ENCODE measurements at places on chromosomes 12 and 14.

DNA sequence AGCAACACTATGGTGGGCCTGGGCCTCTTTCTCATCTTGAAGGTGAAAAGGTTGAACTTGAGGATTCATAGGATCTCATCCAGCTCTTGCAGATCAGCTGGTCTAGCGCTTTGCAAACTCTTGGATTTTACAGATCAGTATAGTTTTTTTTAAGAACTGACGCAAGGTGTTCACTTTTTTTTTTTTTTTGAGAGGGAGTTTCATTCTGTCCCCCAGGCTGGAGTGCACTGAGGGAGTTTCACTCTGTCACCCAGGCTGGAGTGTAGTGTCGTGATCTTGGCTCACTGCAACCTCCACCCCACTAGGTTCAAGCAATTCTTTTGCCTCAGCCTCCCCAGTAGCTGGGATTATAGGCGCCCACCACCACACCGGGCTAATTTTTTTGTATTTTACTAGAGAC is 20.4 kb upstream of the LGMN start:
- DNase-seq: no peak

GRCh38 chr12:113586461-113586860 is 114.8 kb upstream of the LHX5 start:
- DNase-seq: no peak

GRCh38 chr12:115895247-115895646 is 382.2 kb downstream of the MED13L start:
- DNase-seq: no peak

- no peak for DNase-seq
These were observed 94.1 kb downstream of the SLC25A47 start for GRCh38 chr14:100416921-100417860.

DNA sequence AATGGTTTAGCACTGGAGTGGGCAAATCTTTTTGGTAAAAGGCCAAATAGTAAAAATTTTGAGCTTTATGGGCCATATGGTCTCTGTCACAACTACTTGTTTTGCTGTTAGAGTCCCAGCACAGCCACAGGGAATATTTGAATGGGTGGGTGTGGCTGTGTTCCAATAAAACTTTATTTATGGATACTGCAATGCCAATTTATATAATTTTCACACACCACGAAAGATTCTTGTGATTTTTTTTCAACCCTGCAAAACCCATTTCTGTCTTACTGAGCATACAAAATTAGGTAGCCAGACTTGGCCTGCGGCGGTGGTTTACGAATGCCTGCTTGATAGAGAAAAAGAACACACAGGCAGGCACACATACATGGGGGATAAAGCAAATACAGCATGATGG is 28.3 kb downstream of the TMEM120B start:
- DNase-seq: no peak

- no peak for DNase-seq
These were observed 80.7 kb downstream of the GRIN2B start for GRCh38 chr12:13900718-13901117.

DNA sequence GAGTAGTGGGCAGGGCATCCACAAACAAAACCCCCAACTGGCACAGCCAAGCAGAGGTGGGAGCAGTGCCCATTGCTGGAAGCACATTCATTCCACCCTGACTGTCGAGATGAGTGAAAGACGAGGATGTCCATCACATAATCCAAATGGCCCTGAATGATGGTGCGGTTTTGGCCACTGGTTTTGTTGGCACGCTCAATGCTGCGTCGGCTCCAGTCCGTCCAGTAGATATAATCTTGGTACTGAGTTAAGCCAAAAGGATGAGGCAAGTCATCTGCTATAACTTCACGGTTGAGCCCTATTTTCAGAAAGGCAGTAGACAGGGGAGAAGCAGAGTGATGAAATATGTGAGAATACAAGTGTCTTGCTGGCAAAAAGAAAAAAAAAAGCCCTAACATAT is 88.1 kb downstream of the BCL2L14 start:
- no peak for DNase-seq

DNA sequence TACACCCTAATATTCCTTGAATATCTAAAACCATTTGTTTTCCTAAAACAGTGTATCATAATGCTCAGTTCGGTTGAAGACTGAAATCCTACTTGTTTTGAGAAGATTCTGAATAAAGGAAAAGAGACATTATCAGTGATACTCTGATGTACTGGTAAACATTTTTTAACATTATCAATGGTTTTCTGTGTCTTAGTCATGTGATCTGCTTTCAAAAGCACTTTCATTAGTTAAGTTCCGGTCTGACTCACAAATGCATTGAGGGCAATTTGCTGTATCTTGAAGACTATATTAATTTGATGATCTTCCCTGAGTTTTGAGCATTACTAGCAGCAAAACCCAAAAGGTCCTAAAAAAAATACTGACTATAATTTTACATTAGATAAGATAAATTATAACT is 145.6 kb downstream of the PRKD1 start:
- DNase-seq: no peak

- DNase-seq: no peak
These were observed 120.1 kb upstream of the FZD10 start for GRCh38 chr12:130041983-130042812.

- no peak for DNase-seq
These were observed 99.7 kb upstream of the SYT1 start for GRCh38 chr12:78764913-78765312.

GRCh38 chr14:101004954-101005353 is 101.4 kb upstream of the RTL1 start:
- DNase-seq: no peak

GRCh38 chr14:32785585-32785984 is 153.1 kb upstream of the NPAS3 start:
- no peak for DNase-seq

- no peak for DNase-seq
These were observed 10.3 kb upstream of the LRRC23 start for GRCh38 chr12:6894321-6894720.

DNA sequence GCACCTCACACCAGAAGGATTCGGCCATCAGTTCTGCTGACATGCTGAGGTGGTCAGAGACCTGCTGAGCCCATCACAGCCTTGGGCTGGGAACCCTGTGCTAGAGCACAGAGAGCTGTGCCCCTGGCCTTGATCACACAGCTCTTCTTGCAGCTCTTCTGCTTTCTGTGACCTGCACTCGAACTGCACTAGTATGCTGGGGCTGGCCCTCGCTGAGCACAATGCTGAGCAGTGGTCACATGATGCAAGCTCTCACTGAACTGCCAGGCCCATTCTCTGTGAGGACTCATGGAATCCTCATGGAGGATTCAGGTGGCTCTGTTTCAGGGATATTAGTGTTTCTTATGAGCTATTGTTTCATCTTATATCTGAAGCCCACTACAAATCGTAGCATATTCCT is 22.5 kb downstream of the FBXO21 start:
- DNase-seq: no peak

- no peak for DNase-seq
These were observed 13.9 kb downstream of the CSRP2 start for GRCh38 chr12:76864791-76865400.

- DNase-seq: no peak
These were observed 13.5 kb downstream of the OLR1 start for GRCh38 chr12:10158406-10158805.

DNA sequence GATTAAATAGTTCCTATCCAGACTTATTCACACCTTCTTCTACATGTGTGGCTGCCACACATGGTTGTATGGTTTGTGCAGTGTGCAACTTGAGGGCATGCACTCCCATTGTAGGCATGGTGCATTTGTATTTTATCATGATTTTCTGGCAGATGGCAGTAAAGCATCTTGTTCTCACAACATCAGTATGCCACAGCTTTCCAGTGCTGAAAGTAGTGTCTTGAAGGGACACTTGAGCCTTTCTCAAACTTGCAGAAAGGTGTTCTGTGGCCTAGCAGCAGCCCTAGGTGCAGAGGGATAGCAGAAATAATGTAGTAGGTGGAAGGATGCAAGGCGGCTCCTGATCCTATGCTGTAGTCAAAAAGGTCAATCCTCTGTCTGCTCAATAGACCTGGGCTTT is 72.9 kb downstream of the LMNTD1 start:
- no peak for DNase-seq

DNA sequence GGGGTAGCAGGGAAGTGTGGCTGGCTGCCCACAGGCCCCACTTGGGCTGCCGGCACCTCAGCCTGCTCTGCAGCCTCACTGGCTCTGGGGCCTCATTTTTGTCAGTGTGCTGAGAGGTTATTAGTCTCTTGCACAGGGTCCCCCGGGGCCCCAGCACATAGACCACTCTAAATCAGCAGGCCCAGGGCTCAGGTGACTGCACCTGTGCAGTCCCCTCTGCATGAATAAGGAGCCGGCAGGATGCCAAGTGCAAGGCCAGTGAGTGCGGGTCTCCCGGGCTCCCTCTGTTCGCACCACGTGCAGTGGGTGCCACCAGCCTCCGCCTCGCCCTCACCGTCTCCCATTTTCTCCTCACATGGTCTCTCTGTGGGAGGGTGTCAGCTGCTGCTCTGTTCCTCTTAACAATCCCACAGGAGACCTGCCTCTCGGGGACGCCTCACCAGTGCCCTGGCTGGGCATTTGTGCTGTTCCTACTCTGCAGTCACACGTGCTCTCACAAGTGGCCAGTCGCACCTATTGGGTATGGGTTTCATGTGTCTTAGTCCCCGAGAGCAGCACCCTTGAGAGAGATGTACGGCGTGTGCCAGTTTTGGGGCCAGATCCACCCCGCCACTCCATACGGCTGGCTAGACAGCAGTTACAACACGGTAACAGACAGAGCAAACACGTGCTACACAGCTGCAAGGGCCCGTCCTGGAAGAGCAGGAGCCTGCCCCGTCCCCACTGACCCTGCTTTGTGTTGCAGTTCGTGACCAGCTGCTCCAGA is 40.4 kb downstream of the MMAB start:
- DNase-seq: no peak

- DNase-seq: no peak
These were observed 195.1 kb downstream of the PHETA1 start for GRCh38 chr12:111173836-111174235.

DNA sequence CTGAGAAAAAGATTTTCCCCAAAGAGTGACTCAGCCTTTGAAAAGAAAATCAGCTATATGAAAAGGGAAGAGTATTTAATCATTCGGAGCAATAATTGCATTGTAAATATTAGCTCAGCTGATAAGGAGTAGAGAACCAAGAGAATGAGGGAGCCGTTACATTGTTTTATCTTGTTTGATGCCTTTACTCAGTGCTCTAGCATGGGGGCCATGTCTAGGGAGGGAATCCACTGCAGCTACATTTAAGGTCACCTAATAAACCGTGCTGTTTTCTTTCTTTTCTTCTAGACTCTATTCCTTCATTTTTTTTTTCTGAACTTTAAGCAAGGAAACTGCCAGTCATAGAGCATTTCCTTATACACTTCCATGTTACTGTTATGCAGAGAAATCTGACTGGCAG is 447.0 kb downstream of the DIO2 start:
- no peak for DNase-seq

Measured in hematopoietic multipotent progenitor cell treated with erythropoietin and hydrocortisone succinate and interleukin-3 and kit ligand, for 15 days (in vitro differentiated cells).